Ovary (tissue), 10 donors: ENCODE measurements at places on chromosomes 6 and 20. TPM values are rescaled to one million over a fixed set of nuclear protein-coding genes. Genes with fewer than 3 reads are reported as not detected.

ZSCAN31 gene
- 14.1 TPM for total RNA-seq

ULBP3 gene
- 2.5 TPM for total RNA-seq

TFAP2A gene
- 0.67 TPM for total RNA-seq

DNA sequence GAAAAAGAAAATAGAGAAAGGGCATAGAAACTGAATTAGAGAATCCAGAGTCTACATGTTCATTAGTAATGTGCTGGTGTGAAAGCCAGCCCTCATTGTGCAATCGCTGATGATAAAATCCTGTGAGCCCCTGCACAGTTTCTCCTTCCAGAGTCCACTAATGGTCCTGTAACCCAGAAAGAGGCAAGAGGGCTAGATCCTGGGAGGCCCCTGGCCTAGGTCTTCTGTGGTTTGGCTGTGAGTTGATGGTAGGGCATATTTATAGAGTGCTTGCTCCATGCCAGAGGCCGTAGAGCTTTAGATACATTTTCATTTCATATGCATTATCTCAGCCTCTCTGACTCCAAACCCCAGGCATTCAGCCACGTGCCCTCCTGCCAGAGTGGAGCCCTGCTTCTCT lies 94.9 kb upstream of the MTHFD1L start:
- DNase-seq = no peak
- H3K27me3 ChIP-seq = no peaks in the 10 kb centered on the region
- H3K4me3 ChIP-seq = no peak overlapping the region

DNA sequence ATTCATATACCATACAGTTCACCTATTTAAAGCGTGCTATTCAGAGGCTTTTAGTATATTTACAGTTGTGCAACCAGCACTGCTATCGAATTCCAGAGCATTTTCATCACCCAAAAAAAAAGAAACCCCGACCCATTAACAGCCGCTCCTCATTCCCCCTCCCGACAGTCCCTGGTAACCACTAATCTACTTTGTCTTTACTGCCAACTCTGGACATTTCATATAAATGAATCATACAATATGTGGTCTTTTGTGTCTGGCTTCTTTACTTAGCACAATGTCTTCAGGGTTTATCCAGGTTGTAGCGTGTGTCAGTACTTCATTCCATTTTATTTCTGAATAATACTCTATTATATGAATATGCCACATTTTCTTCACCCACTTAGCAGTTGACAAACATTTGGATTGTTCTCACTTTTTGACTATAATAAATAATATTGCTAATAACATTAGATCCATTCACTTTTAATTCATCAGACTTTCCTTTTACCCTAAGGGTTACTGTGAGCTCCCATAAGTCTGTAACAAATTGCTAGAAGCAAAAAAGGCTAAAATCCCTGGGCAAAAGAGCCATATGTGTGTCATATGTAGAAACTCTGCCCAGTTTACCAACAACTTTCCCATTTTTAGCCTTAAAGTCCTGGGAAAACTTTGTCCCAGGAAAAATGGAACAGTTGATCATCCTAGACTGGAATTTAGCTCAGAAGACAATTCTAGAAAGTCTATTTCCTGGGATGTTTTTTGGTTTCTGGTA lies 23.2 kb upstream of the ROS1 start:
- H3K4me1 ChIP-seq = no peaks in the 10 kb centered on the region
- DNase-seq = no peak
- no peak overlapping the region for H3K4me3 ChIP-seq
- H3K36me3 ChIP-seq = no peaks in the 10 kb centered on the region

GRCh38 chr6:44957156-44957555 lies 371.0 kb upstream of the RUNX2 start:
- H3K4me1 ChIP-seq = no peaks in the 10 kb centered on the region
- DNase-seq = no peak
- H3K27me3 ChIP-seq = no peaks in the 10 kb centered on the region
- H3K4me3 ChIP-seq = no peak overlapping the region
- no peaks in the 10 kb centered on the region for H3K36me3 ChIP-seq
- no peak overlapping the region for H3K27ac ChIP-seq

- no peak overlapping the region for H3K27ac ChIP-seq
- no peaks in the 10 kb centered on the region for H3K36me3 ChIP-seq
- H3K4me3 ChIP-seq = no peak overlapping the region
Observed at GRCh38 chr6:111743360-111743759, 129.9 kb downstream of the FYN start.

- DNase-seq = no peak
- peaks cover 3% of the 10 kb centered on the region for H3K4me1 ChIP-seq
- no peaks in the 10 kb centered on the region for H3K36me3 ChIP-seq
- H3K27me3 ChIP-seq = no peaks in the 10 kb centered on the region
- no peak overlapping the region for H3K4me3 ChIP-seq
Observed at GRCh38 chr6:116145803-116146675, 20.1 kb upstream of the COL10A1 start.
